Neural progenitor cell (in vitro differentiated cells): ENCODE measurements at places on chromosomes 3 and 15. TPM values are rescaled to one million over a fixed set of nuclear protein-coding genes. Genes with fewer than 3 reads are reported as not detected.

DNA sequence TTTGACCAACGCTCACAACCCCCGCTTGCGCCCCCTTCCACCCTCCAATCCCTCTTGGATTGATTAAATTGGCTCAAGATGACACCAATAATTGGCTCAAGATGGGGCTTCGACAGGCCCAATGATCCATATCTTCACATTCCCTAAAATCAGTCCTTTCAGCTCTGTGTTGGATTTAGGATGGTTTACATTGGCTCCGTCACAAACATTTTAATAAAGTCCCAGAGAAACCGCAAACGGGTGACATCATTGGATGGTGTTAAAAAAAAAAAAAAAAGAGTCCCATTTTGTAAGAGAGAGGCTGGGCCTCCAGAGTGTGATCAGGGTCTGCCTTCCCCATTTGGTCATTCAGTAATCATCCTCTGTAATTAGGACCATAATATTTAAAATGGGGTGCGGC, 113.4 kb upstream of the MRPS22 start:
- no peak for DNase-seq

DNA sequence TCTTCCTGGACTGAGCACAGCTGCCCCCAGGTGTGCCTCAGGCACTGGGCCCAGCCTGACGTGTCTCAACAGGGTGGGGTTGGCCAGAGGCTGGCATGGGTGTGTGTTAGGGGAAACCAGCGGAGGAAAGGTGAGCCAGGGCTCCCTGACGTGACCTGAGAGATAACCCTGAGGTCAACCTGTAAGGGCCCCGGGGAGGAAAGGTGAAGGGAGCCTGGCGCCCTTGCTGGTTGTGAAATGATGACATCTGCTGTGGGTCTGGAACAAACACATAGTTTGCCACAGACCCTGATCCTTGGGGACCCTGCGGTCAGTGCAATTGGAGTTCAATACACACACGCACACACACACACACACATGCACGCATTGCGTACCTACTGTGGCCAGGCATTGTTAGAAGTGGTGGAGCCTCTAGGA, 100.2 kb upstream of the TLE3 start:
- DNase-seq = no peak

- no peak for DNase-seq
Measured at GRCh38 chr3:37445163-37445562, 270.8 kb upstream of the LRRFIP2 start.

DNA sequence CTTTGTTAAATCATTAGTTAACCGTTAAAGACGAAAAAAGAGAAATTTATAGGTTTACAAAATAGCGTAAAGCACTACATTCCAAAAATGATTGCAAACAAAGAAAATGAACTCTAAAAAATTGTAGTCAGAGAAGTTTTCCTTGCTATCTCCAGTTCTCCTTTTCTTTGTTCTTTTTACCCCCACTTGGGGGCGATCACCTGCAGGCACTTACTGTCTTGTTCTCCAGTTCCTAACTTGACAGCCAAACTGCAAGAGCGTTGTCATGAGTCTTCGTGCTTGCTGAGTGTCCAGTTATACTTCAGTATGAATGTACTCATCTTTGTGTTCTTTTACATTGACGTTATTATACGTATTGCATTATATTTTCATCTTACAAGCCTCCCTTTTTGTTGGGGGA, 54.5 kb downstream of the CHD2 start:
- peak; percentile 30 for DNase-seq

GRCh38 chr15:66394472-66394871, 7.8 kb downstream of the MAP2K1 start:
- DNase-seq = no peak

DNA sequence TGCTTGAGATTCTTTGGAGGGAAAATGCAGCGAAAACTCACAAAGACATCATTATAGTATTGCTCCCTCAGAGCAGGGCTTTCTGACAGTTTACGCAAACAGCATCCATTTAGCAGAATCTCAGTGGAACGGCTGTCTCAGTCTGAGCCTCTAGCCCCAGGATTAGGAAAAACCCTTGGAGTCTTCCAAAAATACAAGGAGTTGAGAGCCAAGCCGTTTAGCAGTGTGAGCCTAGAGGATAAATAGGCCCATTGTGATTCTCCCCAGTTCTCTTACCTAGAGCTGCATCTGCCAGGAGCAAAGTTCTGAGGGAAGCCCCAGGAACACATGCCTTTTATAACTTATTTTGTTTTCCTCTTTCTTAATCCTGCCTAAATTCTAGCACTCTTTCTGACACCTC, 359.6 kb downstream of the NTRK3 start:
- peak; percentile 67 for DNase-seq

GRCh38 chr3:49397470-49397869, 14.3 kb downstream of the RHOA start:
- DNase-seq = peak; percentile 33

- DNase-seq = no peak
Measured at GRCh38 chr15:73249499-73249898, 119.3 kb downstream of the HCN4 start.

GRCh38 chr3:43970351-43970750, 271.3 kb upstream of the TOPAZ1 start:
- no peak for DNase-seq

DNA sequence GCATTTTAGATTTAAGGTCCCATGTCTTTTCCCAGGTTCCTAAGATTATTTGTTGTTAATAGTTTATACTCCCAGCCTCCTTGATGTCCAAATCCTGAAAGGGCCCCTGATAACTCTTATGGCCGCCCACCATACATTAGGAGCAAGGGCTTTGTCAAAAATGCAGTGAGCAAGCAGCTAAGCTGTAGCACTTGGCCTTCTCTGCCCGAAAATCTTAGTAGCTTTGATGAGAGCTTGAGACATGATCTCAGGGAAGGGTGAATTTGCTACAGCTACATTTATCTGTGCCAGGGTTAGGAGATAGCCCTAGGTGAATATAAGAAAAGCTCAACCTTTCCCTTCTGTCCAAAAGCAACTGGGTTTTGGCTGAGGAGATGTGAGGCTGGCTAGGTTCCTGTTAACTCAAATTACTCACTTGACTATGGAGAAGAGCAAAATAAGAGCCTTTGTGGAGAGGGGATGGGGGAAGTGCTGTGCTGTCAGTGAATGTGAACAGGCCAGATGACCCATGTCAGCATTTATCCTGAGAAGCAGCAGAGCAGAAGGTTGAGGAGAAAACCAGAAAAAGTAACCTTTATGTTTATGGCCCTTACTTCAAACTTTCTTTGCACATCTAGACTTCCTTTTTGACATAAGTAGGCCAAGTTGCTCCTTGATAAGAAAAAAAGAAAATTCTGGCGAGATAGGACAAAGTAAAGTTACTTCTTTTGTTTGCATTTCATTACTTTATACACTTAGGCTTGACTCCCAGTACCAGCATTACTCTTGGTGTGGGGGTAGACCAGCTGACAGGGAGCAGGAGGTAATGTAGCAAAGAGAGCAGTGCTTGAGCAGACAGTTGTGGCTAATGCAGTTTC, 21.1 kb downstream of the MAPK6 start:
- DNase-seq = no peak

DNA sequence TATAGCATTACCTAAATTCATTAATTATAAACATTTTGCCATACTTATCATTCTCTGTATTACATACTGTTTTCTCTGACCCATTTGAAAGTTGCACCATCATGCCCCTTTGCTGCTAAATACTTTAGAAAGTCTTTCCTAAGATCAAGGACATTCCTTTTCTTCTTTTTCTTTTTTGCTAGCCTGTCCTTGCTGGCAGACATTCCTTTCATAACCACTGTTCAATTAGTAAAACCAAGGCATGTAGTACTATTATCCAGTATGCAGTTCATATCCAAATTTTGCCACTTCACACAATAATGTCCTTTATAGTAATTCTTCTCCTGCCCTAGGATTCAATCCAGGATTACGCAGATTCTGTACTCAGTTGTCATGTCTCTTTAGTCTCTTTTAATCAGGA, 321.0 kb upstream of the C2CD4B start:
- no peak for DNase-seq

GRCh38 chr3:153414982-153415381, 253.0 kb downstream of the RAP2B start:
- no peak for DNase-seq

DNA sequence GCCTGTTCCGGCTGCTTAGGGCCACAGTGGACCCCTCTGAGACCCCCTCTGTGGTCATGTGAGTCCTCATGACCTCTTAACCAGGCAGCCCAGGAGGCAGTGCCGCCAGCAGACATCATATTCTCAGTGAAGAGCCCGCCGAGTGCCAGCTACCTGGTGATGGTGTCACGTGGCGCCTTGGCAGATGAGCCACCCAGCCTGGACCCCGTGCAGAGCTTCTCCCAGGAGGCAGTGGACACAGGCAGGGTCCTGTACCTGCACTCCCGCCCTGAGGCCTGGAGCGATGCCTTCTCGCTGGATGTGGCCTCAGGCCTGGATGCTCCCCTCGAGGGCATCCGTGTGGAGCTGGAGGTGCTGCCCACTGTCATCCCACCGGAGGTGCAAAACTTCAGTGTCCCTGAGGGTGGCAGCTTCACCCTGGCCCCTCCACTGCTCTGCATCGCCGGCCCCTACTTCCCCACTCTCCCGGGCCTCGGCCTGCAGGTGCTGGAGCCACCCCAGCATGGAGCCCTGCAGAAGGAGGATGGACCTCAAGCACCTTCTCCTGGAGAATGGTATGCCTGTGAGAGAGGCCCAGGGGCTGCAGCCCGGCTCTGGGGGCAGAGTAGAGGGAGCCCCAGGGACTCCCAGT, 176.1 kb downstream of the TBC1D2B start:
- no peak for DNase-seq

DNA sequence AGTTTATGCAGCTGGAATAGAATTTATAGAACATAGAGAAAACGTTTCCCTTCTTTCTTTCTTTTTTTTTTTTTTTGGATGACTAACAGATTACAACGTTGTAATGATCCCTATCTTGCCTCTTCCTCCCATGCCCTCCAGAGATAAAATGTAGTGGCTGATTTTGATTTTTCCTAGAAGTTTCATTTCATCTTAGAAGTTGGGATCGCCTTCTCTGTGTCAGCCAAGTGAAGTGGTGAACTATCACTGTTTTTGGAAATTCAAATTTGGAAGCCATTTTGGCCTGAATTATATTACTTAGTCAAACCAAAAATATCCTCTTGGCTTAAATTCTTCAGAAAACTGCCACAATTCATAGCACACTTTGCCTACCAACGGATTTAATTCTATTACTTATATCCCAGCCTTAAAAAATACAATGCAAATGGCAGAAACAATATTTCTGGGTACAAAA, 1025.5 kb upstream of the NR2F2 start:
- no peak for DNase-seq

DNA sequence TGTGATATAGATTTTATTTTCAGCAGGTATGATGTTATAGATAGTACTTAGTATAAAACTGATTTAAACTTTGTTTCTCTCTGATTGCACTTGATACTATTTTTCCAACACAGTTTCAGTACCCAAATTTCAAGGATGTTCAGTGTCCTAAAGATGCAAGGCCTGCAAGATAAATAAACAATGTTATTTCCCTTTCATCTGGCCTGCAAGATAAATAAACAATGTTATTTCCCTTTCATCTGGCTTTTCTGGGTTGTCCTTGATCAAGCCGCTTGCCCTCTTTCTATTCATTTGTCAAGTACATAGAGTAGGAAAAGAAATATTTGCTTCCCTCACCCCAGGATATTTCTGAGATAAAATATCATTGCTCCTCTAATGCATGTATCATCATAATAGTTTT, 571.0 kb downstream of the FGF12 start:
- no peak for DNase-seq

DNA sequence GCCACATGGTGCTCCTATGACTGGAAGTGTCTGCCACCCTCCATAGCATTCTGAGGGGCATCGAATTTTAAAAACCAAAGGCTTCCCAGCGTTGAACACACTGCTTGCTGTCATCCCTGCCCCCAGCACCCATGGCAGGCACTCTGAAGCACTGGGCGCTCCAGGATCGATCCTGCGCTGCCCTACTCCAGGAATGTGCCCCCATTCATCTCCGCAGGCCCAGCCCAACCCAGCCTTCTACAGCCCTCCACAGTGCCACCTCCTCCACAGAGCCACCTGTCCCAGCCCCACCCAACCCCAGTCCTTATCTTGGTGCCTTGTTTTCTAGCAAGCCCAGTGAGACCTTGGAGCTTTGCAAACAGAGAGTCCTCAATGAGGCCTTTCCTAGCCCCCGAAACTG, 52.2 kb downstream of the WNT7A start:
- DNase-seq = no peak

- no peak for DNase-seq
Measured at GRCh38 chr3:153373606-153374005, 211.6 kb downstream of the RAP2B start.

DNA sequence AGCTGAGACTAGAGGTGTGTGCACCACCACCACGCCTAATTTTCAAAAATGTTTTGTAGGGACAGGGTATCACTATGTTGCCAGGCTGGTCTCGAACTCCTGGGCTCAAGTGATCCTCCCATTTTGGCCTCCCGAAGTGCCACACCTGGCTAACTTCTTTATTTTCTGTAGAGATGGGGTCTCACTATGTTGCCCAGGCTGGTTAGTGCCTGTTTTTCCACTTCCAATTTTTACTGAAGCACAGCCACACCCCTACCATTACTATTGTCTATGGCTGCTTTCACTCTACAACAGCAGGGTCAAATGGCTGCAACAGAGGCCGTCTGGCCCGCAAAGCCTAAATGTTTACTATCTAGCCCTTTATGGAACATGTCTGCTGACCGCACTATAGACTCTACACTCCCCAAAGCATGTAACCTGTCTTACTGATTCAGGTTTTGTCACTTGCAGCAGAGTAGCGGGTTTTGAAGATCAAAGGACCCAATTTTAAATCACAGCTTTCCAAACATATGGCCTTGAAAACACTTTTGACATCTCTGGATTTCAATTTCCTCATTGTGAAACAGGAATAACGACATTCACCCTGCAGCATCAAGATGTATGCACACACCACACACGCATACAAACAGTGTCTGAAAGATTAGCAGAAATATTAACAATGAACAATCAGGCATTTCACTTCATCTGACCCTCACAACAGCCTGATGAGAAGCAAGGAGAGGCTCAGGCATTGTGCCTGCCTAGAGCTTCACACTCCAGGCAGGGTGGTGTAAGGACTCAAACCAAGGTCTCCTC, 46.1 kb downstream of the SCAP start:
- no peak for DNase-seq

- no peak for DNase-seq
Measured at GRCh38 chr3:74423867-74424266, 190.6 kb downstream of the CNTN3 start.

GRCh38 chr3:52931889-52932288, 34.5 kb upstream of the STIMATE start:
- DNase-seq = no peak

SLC28A1 gene
- total RNA-seq = not detected in 2 replicates

GRK7 gene
- total RNA-seq = 0.03 TPM in 1 of 2 replicates, not detected in the other

VPS33B gene
- total RNA-seq = 13.0 and 13.9 TPM in 2 replicates

RNF13 gene
- 23.2 and 45.2 TPM in 2 replicates for total RNA-seq

PSTPIP1 gene
- total RNA-seq = 0.19 and 0.77 TPM in 2 replicates

LRRC2 gene
- total RNA-seq = not detected in 2 replicates

NOX5 gene
- not detected in 2 replicates for total RNA-seq
